ENCODE measurements at places on chromosomes 2 and 18. TPM values are rescaled to one million over a fixed set of nuclear protein-coding genes. Genes with fewer than 3 reads are reported as not detected.

GRCh38 chr2:220533485-220533884, 906.1 kb downstream of the SLC4A3 start:
- DNase-seq, result peak; percentile 90

DNA sequence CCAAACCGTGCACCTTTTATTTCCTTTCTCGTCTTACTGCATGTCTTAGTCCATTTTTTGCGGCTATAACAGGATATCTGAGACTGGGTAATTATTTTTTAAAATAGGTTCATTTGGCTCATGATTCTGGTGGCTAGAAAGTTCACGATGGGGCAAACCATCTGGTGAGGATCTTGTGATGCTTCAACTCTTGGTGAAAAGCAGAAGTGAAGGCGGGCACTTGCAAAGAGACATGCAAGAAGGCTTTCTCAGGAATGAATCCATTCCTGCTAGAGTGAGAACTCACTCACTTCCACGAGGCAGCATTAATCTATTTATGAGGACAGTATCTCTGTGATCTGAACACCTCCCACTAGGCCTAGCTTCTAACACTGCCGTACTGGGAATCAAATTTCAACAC, 327.1 kb upstream of the RBMS1 start:
- no peak for DNase-seq

DNA sequence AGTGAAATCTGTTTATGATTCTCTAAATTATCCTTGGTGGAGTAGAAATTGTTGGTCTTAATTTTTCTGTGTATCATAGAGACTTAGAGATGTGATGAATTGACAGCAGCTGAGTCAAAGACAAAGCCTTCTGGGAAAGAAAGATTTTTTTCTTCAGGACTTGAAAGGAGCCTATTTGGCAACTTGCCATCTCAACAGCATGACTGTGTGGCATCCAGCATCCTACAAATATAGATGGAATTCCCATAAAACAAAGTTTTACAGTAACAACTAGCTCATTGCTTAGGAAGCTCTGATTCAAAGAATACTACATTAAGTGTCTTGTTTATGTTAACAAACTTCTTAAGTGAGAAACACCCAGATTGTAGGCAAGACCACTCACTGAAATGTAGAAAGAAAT, 79.2 kb upstream of the SETBP1 start:
- DNase-seq, result peak; percentile 82

- DNase-seq, result peak; percentile 9
Measured at GRCh38 chr2:136444323-136444722, 321.0 kb upstream of the THSD7B start.

DNA sequence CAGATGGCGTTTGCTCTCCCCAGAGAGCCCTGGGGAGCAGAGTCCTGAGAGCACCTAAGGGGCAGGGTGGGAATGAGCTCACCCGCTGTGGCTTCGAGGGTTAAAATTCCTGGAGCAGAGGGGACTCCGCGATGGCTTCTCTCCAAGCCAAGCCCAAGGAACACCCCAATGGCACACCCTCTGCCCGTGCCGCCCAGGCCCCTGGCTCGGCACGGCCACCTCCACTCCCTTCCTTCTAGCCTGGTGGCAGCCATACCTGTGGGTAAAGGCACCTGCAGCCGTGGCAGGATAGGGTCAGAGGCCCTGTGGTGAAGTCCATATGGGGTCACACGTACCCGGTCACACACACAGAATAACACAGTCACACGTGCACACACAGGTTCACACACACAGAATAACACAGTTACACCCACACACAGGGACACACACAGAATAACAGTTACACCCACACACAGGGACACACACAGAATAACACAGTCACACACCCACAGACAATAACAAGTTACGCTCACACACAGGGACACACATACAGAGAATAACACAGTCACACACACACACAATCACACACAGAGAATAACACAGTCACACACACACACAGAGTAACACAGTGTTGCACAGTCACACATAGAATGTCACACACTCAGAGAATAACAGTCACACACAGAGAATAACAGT, 50.5 kb downstream of the RAMP1 start:
- DNase-seq, result no peak

DNA sequence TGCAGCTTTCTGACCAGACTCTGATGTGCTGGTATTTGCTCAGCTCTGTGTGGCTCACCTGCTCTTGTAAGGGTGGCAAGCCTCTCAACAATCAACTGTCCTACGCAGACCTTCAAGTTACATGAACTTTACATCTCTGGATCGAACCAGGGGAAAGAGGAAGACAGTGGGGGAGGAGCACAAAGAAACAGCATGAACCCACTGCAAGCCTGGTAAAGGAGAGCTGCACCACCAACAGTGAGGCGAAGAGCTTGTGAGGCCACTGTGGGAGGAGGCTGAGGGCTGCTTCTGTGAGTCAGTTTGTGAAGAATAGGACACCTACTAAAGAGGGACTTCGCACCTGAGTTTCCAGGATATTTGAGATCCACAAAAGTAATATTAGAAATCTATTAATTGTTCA, 18.8 kb upstream of the FAM110C start:
- no peak for DNase-seq

DNA sequence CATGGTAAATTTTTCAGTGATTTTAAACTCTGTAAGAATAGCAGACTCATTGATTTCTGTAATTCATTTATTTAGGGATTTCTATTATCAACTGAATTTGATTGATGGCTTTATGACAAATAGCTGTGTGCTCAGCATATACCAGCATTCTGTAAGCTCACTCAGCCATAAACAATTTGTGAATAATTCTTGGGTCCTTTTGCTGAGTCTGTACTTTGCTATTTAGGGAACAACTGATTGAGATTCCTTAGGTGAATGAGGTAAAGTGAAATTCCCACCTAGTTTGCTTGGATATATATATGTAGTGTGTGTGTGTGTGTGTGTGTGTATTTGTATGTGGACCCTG, 76.7 kb upstream of the CAVIN2 start:
- no peak for DNase-seq

DNA sequence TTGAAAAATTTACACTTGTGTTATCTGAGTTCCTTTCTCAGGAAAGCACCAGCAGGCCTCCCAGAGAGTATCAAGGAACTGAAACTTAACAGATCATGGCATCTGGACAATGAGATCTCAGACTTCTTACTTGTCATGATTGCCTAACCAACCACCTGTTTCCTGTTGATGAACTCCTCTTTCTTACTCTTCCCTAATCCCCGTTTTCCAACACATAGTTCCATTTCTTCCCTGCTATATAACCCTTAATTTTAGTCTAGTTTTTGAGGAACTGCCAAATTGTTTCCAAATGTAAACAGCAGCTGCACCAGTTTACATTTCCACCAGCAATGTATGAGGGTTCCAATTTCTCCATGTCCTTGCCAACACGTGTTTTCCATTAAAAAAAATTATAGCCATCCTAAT, 6.1 kb upstream of the FAM171B start:
- peak; percentile 50 for DNase-seq

GRCh38 chr2:2573658-2574293, 242.7 kb upstream of the MYT1L start:
- peak; percentile 20 for DNase-seq

- DNase-seq, result peak; percentile 76
Measured at GRCh38 chr2:176652300-176653182, 383.3 kb downstream of the MTX2 start.

DNA sequence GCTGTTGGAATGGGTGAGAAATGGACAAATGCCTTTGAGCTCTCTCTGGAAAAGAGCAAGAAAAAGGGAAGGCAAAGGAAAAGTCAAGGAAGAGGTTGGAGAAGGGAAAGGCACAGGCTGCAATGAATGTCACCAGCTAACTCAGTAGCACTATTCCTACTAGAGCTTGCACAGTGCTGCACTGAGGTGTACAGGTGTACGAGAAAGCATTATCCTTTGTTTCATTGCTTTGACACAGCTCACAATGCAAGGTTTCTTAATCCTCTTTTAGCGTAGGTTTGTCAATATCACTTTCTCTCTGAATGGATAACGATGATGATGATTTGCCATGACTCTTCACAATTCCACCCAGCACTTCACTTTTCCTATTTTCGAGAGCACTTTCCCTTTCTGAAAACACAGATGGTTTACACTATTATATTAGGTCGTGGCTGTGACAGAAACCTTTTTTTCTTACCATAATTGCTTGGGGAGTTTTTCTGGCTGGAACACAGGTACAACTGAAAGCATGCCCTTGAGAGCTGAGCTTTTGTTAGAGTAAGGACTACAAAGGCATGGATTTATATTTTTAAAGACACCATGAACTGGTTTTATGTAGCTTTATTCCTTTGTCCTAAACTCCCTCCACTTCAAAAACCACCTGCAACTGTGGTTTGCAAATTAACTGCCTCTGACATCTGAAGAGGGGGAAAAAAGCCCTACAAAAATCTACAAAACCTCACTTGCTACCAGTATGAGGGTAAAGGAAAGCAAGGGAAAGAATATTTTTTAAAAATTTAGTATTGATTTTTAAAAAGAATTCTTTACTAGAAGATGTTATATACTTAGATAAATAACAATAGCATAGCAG, 265.5 kb downstream of the TGIF1 start:
- no peak for DNase-seq

- DNase-seq, result no peak
Measured at GRCh38 chr18:31329787-31330438, 12.0 kb downstream of the DSG1 start.

DNA sequence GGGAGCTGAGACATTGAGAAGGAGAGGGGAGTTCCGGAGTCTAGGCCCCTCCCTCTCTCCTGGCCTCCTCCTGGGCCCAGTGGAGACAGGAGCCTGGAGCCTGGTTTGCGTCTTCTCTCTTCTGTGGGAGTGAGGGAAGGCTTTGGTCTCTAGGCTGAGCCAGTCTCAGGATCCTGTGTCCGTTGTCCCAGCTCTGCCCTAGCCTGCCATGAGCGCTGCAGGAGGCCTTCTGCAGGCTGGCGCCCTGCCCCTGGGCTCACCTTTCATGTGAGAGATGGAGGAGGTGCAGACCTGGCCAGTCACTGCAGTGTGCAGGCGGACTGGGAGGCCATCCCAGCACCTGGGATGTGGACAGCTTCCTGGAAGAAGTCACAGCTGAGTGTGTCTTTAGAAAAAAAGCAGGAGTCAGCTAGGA, 8.7 kb downstream of the IMPA2 start:
- no peak for DNase-seq

DNA sequence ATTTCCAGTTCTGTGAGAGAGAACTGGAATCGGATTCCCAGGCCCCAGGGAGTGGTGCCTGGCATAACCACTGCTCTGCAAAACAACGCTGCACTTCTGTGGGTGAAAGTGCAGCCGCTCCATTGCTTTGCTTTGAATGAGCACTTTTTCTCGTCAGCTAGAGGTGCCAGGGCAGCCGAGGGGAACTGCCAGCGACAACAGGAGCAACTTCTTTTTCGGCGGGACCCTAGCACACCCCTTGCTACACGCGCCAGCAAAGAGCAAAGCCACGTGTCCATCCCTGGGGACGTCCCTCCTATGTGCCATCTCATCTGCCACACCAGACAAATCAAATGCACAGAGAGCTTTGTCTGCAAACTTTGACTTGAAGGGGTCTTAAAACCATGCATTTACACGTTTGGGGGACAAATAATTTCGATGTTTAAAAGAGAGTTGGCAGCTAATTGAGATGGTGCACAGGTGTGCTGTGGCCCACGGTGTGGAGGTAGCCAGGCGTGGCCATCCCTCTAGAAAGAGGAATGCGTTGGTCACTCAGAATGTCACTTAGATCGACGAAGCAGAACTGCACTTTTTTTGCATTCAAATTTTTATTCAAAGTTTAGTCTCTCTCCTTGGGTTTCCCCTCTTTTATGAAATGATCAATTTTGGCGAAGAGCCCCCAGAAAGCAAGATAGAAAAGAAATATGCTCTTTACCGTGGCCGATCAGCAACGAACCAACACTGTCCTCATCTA, 151.8 kb downstream of the MBP start:
- no peak for DNase-seq

- DNase-seq, result no peak
Measured at GRCh38 chr2:158120102-158120501, 18.4 kb downstream of the UPP2 start.

DNA sequence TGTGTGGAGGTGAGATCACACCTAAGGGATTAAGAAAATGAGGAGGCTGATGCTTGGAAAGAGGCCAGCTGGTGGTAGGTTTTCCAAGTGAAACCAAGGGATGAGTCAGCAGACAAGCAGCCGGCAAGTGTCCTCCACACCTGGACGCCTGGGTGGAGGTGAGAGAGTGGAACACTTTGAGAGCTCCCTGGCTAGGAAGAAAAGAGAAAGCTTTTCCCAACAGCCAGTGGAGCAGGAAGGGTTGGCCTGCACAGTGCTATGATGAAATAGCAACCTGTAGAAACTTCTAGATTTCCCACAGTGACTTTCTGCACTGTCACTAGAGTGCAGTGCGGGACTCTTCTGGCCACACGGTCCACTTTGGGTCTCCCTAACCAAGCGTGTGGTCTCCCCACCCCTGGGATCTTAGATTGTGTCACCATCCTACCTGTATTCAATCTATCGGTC, 19.6 kb upstream of the IL37 start:
- no peak for DNase-seq

DNA sequence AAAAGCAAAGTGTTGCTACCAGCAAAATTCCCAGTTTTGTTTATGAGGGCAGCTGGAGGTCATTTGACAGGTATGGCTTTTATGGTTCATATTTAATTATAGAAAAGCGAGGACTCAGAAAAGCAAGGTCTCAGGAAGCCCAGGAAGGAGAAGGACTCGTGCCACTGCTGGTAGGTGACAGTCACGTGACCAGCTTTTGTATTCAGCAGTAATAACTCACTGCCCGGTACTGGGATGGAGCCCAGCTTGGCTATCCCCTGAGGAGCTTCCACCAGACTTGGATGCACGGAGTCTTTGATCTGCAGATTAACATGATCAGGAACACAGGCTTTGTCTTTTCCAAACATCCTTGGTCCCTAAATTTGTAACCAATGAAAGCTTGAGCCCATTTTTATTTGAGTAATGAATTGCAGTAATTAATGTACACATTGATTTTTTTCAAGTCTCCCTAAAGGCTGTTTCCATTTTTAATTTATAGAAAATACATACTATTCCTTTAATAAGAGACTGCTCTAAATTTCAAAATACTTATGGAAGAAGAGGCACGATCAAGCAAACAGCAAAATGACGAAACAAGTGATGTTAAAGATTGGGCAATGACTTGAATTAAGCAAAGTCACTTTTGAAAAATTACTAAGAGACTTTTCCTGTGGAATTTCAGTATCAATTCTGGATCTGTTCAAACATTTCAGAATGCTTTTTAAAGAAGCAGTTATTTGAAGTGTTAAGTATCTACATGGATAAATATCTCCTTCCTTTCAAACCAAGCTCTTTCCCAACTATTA, 251.7 kb upstream of the HNRNPA3 start:
- DNase-seq, result peak; percentile 2

DNA sequence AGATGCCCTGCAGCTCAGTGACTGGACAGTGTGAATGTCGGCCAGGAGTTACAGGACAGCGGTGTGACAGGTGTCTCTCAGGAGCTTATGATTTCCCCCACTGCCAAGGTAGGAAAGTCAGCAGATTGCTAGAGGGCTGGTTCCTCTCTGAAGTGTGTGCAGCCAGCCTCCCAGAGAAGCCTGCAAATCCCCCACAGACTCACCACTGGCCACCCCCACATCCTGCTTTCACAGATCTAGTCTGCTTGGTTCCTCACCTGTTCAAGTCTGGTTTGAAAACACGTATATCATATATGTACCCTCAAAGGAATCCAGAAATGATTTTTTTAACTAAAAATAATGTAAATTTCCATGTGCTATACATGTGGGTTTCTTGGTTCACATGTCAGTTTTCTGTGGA, 121.1 kb downstream of the LAMA3 start:
- no peak for DNase-seq

Gene ANXA4
- total RNA-seq, result 63.6 TPM

Gene CPLX4
- not detected for total RNA-seq

Gene WDR12
- total RNA-seq, result 72.1 TPM

Gene RAMP1
- 6.2 TPM for total RNA-seq

Gene SOWAHC
- 7.2 TPM for total RNA-seq

Gene LRRC30
- total RNA-seq, result not detected

Gene DCDC2C
- total RNA-seq, result not detected

Gene NCOA1
- total RNA-seq, result 8.3 TPM

Data from RPMI7951 (cell line).